Heart left ventricle (tissue), 16 donors: ENCODE measurements at places on chromosomes 3 and 15. TPM values are rescaled to one million over a fixed set of nuclear protein-coding genes. Genes with fewer than 3 reads are reported as not detected.

DNA sequence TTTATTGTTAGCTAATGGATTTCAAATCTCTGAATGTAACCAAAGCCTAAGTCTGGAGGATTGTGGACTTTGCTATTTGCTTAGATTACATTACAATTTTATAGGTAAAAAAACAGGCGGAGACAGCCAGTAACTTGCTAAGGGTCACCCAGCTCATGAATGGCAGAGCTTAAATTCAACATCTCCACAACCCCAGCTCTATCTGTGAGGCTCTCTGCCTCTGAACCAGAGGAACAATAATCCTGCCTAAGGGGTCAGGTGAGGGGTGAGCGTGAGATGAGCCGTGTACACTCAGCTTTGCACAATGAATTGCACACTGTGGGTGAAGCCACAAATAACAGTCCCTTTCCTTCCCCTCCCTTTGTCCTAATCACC is 69.8 kb upstream of the SPATA12 start:
- no peak for DNase-seq

GHRL gene
- polyA plus RNA-seq: 0.18 TPM

DNA sequence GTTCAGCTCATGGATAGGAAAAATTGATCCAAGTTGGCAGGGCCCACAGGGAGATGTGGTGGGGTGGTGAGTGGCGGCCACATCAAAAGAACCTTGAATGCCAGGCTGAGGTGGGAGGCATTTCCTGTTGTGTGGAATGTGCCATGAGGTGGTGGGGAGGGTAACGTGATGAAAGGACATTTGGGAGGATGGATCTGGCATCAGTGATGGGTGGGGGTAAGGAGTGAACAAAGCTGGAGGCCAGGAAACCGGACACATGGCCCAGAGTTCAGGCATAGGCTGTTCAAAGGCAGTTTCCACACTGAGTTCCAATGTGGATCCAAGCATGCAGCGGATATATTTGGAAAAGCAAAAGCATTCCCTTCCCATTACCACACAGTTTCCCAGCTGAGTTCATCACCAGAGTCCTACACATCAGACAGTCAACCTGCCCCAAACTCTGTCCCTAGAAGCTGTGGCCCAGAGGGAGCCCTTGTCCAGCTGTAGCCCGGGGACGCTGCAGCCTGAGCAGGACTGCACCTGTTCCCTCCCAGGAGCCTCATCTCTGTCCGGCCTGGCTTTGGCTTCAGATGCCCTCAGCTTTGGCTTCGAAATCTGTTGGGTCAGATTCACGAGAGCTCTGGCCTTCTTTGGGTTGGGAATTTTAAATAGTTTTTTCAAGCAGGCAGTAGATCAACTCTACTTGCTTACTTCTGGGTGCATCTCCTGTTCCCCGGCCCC is 37.8 kb upstream of the GOLGA6B start:
- no peak for DNase-seq

MEGF11 gene
- polyA plus RNA-seq: not detected

DNA sequence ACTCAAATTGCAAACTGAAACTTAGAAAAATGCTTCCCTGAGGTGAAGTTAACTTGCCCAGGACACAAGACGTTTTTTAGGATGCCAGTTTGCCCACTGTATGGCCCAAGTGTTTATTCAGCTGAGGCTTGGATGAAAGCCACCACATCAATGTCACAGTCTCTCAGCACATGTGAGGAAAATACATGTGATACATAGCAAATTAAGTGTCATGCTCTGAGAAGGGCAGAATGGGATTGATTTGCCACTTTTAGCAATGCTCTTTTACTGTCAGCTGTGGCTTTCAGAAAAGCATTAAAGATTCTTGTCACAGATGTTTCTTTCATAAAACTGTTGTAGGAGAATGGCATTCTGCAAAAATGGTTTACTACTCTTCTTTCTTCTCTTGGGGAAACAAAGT is 165.5 kb downstream of the ZIC1 start:
- no peak for DNase-seq
